Left ventricle myocardium inferior (tissue), 1 donor: ENCODE measurements at places on chromosomes 1 and 21. TPM values are rescaled to one million over a fixed set of nuclear protein-coding genes. Genes with fewer than 3 reads are reported as not detected.

GRCh38 chr1:217482356-217483102, 148.4 kb downstream of the GPATCH2 start:
- DNase-seq, result no peak
- H3K4me3 ChIP-seq, result no peak overlapping the region
- H3K27me3 ChIP-seq, result no peaks in the 10 kb centered on the region
- no peaks in the 10 kb centered on the region for H3K4me1 ChIP-seq
- peaks cover 21% of the 10 kb centered on the region for H3K36me3 ChIP-seq
- no peak overlapping the region for H3K27ac ChIP-seq

GRCh38 chr1:112929979-112930378, 26.0 kb downstream of the SLC16A1 start:
- no peaks in the 10 kb centered on the region for H3K27me3 ChIP-seq
- H3K4me1 ChIP-seq, result peaks cover 44% of the 10 kb centered on the region
- H3K36me3 ChIP-seq, result peaks cover 8% of the 10 kb centered on the region
- no peak overlapping the region for H3K27ac ChIP-seq
- DNase-seq, result no peak

GRCh38 chr1:151838222-151839081, 1.2 kb downstream of the C2CD4D start:
- DNase-seq, result no peak
- no peaks in the 10 kb centered on the region for H3K36me3 ChIP-seq
- peak overlapping the region; percentile 68 for H3K4me3 ChIP-seq
- H3K4me1 ChIP-seq, result peaks cover 28% of the 10 kb centered on the region
- no peak overlapping the region for H3K27ac ChIP-seq

DNA sequence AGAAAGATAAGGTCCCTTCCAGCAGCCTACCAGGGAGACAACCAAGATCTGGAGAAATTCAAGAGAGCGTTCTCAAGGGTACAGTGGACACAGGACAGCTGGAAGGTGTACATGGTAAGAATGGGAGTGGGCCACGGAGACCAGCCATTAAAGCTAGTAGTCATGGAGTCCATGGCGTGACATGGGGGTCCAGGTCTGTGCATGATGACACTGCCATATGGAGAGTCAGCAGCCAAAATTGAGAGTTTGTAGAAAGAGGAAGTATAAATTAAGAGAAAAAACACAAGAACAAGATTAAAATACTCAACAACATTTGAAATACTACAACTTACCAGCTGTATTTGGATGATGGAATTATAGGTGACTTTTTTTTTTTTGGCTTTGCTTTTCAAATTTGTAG, 7.9 kb upstream of the LORICRIN start:
- peaks cover 71% of the 10 kb centered on the region for H3K27me3 ChIP-seq
- no peak overlapping the region for H3K4me3 ChIP-seq
- DNase-seq, result no peak
- no peak overlapping the region for H3K27ac ChIP-seq
- no peaks in the 10 kb centered on the region for H3K4me1 ChIP-seq

DNA sequence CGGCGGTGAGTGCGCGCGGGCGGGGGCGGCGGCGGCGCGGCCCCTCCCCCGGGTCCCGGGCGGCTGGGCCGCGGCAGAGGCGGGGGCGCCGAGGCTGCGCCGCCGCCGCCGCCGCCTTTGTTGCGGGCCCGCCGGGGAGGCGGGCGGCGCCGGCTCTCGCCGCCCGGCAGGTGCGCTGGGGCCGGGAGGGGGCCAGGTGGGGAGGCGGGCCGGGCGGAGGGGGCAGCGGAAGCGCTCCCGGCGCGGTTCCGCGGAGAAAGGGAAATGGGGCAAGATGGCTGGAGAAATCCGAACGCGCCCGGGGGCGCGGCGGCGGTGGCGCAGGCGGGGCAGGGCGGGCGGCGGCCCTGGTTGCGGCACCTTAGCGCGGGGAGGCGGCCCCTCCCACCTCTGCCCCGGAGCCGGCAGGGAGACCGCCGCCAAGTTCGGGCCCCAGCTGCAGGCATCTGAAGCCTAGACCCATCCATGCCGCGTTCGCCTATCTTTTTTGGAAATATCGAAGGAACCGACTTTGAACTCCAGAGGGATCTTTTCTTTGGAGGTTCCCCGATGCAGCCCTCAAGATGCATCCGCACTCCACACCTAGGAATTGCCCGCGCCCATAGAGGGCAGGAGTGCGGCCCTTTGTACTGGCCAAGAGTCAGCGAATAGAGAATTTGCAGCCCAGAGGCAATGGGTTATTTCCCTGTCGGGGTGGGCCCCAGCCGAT, 479 bp downstream of the POGK start:
- peak overlapping the region; percentile 82 for H3K4me3 ChIP-seq
- H3K27me3 ChIP-seq, result no peaks in the 10 kb centered on the region
- DNase-seq, result peak; percentile 61
- H3K27ac ChIP-seq, result peak overlapping the region; percentile 96

GRCh38 chr1:3207217-3207848, 138.3 kb downstream of the PRDM16 start:
- H3K27me3 ChIP-seq, result peaks cover 6% of the 10 kb centered on the region
- H3K36me3 ChIP-seq, result no peaks in the 10 kb centered on the region
- no peak overlapping the region for H3K4me3 ChIP-seq
- DNase-seq, result no peak

DNA sequence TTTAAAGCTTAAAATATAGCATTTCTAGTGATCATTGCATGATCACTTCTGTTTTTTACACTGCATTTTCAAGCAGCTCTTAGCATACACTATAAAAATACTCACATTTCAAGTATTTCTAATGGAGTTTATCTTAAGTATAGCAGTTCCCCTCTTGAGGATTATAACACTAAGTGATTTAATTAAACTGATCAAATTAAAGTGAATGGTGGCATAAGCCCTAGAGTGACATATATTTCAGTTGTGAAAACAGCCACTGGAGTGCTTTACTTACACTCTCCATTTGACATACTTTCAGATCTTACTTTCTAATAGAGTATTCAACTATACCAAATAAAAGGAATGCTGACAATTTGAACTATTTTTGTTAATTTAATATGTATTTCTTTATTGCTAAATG, 623.3 kb upstream of the TMPRSS15 start:
- no peaks in the 10 kb centered on the region for H3K4me1 ChIP-seq
- H3K36me3 ChIP-seq, result no peaks in the 10 kb centered on the region
- no peak for DNase-seq
- no peaks in the 10 kb centered on the region for H3K27me3 ChIP-seq
- H3K4me3 ChIP-seq, result no peak overlapping the region

GRCh38 chr1:50108497-50109059, at the start of gene ELAVL4:
Gene ELAVL4, plus strand, starts transcription at chr1:50108920. Its CDS starts 270 bp downstream, at chr1:50109190.
- no peak for DNase-seq
- no peak within 1 kb of the TSS for H3K4me3 ChIP-seq
- H3K4me1 ChIP-seq, result peaks cover 8% of the 10 kb centered on the region
- H3K36me3 ChIP-seq, result no peaks in the 10 kb centered on the region
- no peak within 1 kb of the TSS for H3K27ac ChIP-seq
- peaks cover 87% of the 10 kb centered on the region for H3K27me3 ChIP-seq

- peak overlapping the region; percentile 51 for H3K27ac ChIP-seq
- no peak for DNase-seq
- H3K27me3 ChIP-seq, result no peaks in the 10 kb centered on the region
- peaks cover 32% of the 10 kb centered on the region for H3K4me1 ChIP-seq
These were observed 19.2 kb upstream of the EVA1B start for GRCh38 chr1:36342426-36343185.

DNA sequence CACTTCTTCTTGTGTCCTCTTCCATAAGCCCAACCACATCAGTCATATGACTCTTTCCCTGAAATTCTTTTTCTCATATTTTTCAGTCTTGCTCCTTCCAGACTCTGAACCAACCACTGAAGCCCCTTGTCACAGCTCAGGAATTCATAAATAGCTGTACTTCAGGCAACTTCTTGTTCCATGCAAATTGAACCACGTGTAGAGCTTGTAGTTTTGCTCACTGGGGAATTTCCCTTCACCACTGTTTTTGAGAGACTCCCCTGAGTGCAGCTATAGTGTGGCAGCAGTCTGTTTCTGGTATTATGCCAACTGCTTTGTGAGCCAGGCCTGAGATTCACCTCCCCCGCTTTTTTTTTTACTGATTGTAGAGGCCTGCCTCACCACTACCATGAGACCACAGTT, 150.3 kb upstream of the SPAG17 start:
- no peaks in the 10 kb centered on the region for H3K36me3 ChIP-seq
- H3K4me3 ChIP-seq, result no peak overlapping the region
- H3K27me3 ChIP-seq, result no peaks in the 10 kb centered on the region
- H3K27ac ChIP-seq, result no peak overlapping the region
- no peaks in the 10 kb centered on the region for H3K4me1 ChIP-seq

GRCh38 chr1:20166051-20166450, 19.8 kb upstream of the UBXN10 start:
- H3K36me3 ChIP-seq, result no peaks in the 10 kb centered on the region
- H3K27ac ChIP-seq, result no peak overlapping the region
- DNase-seq, result no peak

GRCh38 chr1:183505454-183506089, 33.3 kb downstream of the SMG7 start:
- DNase-seq, result no peak
- no peaks in the 10 kb centered on the region for H3K36me3 ChIP-seq
- no peak overlapping the region for H3K4me3 ChIP-seq
- no peak overlapping the region for H3K27ac ChIP-seq
- H3K4me1 ChIP-seq, result peaks cover 49% of the 10 kb centered on the region
- H3K27me3 ChIP-seq, result no peaks in the 10 kb centered on the region

DNA sequence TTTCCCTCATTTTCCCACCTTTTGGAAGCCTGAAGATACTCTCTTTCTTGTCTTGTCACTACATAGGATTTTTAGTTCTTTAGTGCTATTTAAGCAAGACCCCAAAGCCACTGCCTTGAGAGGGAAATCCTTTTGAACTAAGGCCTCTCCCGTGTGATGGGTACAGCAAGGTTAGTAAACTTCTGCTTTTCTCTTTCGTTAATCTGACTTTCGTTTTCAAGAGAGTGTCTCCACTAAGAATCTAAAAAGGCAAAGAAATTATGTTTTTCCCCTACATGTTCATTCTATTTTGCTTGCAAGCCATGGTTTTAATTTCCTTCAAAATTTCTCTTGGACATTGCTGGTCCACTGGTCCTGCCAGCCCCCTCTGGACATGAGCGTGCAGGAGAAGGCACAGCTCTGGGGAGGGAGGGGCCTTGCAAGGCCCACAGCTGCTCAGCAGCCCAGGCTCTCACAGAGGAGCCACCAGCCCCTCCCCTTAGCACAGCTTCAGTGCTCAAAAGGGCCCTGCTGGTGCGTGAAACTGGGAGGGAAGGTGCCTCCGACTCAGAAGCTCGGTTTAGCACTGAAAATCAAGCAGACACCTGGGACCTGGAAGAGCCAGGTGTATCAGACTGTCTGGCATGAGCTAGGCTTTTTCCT, 210.9 kb upstream of the GALNT2 start:
- DNase-seq, result no peak
- H3K27me3 ChIP-seq, result no peaks in the 10 kb centered on the region
- H3K4me3 ChIP-seq, result peak overlapping the region; percentile 10
- H3K36me3 ChIP-seq, result no peaks in the 10 kb centered on the region
- H3K27ac ChIP-seq, result no peak overlapping the region

DNA sequence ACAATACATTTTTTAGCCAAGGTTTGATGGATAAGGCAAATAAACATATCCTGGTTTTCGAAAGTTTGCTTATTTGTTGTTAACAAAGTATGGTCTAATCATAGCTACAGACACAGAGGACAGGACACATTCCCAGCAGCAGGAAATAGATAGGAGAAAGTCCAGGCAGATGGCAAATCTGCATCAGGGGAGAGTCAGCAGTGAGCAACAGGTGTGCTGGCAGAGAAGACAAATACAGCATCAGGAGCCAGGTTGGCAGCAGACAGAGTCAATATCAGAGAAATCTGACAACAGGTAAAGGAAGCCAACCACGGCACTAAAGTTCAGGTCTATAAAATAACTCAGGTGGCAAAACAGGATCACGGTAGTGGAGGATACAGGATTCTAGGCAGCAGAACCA, 210.7 kb upstream of the PTBP2 start:
- no peak overlapping the region for H3K4me3 ChIP-seq
- no peak overlapping the region for H3K27ac ChIP-seq
- DNase-seq, result no peak
- H3K27me3 ChIP-seq, result no peaks in the 10 kb centered on the region
- H3K36me3 ChIP-seq, result no peaks in the 10 kb centered on the region

- peaks cover 34% of the 10 kb centered on the region for H3K4me1 ChIP-seq
- H3K27me3 ChIP-seq, result no peaks in the 10 kb centered on the region
- H3K4me3 ChIP-seq, result no peak overlapping the region
- DNase-seq, result no peak
These were observed 99.0 kb upstream of the LBR start for GRCh38 chr1:225526878-225527277.

GRCh38 chr1:172425339-172425738, 4.9 kb downstream of the C1orf105 start:
- no peaks in the 10 kb centered on the region for H3K27me3 ChIP-seq
- no peak for DNase-seq
- no peak overlapping the region for H3K27ac ChIP-seq
- no peak overlapping the region for H3K4me3 ChIP-seq

DNA sequence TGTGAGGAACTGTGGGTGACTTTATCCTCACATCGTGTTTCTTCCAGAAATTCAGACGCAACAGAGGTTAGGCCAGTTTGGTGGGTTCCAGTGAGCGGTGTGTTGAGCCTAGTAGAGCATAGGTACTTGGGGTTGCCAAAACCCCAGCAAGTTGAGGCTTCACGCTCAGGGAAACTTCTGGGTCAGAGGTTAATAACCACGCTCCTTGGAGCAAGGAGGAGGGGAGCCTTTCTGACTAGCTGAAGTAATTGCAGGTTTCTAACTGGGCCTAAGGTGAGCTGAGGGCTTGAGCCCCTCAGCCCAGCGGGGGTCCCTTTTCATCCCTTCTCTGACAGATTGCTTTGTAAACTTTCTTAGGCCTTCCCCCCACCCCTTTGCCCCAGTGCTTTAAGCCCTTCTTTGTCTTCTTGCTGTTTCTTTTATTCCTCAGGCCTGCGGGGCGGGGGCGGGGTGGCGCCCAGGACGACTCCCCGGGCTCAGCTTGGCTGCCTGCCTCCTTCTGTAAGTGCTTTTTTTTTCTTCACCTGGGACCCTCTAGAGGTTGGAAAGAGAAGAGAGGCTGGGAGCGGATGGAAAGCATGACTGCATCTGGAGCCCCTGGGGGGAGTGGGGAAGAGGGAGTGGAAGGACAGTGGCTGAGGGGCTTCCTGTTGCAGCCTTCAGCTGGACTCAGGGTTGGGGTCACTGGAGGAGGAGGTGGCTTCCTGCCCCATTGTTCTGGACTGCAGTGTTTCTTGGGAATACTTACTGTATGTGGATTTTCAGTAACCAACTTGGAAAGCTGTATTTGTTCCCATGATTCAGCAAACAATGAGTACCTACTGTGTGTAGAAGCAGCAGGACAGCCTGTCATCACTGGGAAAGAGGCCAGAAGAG, 1.3 kb upstream of the ZNF436 start:
- H3K4me3 ChIP-seq, result peak overlapping the region; percentile 88
- H3K36me3 ChIP-seq, result peaks cover 13% of the 10 kb centered on the region
- no peaks in the 10 kb centered on the region for H3K27me3 ChIP-seq

TCHHL1 gene
- total RNA-seq, result not detected

TPTE gene
- total RNA-seq, result not detected

OR2L5 gene
- not detected for total RNA-seq

GCSAML gene
- total RNA-seq, result 0.19 TPM

BOLA1 gene
- total RNA-seq, result 19.4 TPM

OR2G6 gene
- not detected for total RNA-seq

IL6R gene
- total RNA-seq, result 10.5 TPM

TCHH gene
- not detected for total RNA-seq

RNF207 gene
- total RNA-seq, result 83.3 TPM
